ENCODE measurements at places on chromosomes 12 and 14.

- no peak for DNase-seq
These were observed 219.3 kb upstream of the FLRT2 start for GRCh38 chr14:85310491-85311272.

DNA sequence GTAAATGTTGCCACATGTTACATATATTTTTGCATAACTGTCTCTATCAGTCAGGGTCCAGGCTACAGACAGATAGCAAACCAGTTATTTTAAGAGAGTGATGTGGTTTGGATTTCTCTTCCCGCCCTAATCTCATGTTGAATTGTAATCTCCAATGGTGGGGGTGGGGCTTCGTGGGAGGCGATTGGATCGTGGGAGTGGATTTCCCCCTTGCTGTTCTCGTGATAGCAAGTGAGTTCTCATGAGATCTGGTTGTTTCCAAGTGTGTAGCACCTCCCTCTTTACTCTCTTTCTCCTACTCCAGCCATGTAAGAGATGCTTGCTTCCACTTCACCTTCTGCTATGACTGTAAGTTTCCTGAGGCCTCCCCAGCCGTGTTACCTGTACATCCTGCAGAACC, 704.2 kb upstream of the TBX3 start:
- no peak for DNase-seq

DNA sequence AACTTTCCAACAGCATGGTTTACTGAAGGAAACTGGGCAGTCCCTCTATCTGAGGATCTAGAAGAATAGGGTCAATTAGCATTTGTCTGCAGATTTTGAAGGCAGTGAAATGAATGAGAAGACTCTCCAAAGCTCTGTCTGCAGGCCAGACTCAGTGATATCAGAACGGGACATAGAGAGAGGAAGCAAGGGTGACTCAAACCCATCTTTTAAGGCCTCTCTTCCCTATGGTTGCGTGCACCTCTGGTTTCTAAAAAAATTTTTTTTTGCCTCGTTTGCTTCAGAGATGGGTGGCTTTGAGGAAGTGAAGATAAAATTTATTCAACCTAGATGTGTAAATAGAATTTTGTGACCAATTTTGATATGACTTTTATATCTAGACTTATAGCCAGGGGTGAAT, 71.9 kb upstream of the HOXC13 start:
- no peak for DNase-seq

GRCh38 chr12:110176745-110177144, 52.6 kb downstream of the IFT81 start:
- no peak for DNase-seq

DNA sequence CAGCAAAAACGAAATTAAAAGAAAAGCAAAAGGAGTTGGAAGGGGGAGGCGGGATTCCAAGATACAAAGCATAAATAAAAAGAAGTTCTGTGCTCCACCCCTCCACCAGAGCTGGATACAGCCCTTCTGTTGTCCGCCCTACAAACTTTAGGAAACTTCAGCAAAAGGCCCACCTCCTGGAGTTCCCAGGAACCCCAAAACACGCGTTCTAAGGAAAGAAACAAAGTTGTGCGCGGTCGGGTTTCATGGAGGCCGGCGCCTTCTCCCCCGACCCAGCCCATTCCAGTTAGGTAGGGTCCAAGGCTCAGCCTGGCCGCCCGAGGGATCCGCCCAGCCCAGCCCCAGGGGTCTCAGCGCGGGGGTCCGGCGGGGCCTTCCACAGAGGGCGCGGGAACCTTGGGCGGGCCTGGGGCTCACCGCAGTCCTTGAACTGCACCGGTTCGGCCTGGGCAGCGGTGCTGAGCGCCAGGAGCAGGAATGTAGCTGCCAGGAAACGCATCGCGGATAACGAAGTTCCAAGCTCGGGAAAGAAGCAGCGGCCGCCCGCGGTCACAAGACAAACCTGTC, at the start of gene NPC2:
NPC2 (minus strand) TSS at position 530 of the 567 bp plus-strand sequence; CDS start at position 499, 31 bp downstream.
- peak; percentile 32 for DNase-seq

DNA sequence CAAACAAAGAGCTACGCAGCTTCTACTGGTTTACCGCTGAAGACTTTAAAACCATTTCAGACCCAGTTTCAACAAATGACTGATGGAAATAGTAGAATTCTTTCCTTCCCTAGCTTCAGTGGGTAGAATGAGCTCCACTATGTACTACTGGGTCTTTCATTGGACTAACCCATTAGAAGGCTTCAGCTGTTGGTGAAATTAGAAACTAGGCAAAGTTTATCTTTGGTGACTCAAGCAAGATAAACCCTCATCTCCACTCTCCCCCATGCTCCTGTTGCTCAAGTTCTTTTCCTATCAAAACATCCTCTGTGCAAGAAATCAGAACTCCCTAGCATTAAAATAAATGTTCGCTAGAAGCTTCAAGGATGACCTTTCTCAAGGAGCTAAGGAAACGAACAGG, 159.2 kb downstream of the PAWR start:
- no peak for DNase-seq

GRCh38 chr12:5971194-5971850, 26.3 kb upstream of the ANO2 start:
- no peak for DNase-seq

- no peak for DNase-seq
These were observed 167.4 kb upstream of the HMGA2 start for GRCh38 chr12:65656891-65657351.

GRCh38 chr14:22086131-22086530, 412.5 kb upstream of the OR4E1 start:
- DNase-seq = no peak

- no peak for DNase-seq
These were observed 221.8 kb downstream of the MSRB3 start for GRCh38 chr12:65500091-65500900.

GRCh38 chr12:83261998-83262397, 575.3 kb downstream of the TMTC2 start:
- DNase-seq = no peak

GRCh38 chr12:45655743-45656142, 73.8 kb upstream of the ARID2 start:
- DNase-seq = no peak

DNA sequence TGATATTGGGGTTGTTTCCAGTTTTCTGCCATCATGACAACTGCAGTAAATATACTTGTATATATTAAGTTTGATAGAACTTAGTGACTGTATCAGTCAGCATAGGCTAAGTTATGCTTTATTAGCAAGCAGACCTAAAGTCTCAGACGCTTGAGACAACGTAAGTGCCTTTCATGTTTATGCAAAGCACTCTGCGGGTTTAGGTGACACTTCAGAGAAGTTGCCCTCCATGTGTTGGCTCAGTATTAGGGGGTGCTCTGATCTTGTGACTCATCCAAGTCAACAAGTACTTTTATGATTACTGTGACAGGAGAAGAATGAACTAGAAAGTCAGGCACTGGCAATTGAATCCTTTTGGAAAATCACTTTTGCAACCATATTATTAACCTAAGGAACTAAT, 13.3 kb upstream of the OTOGL start:
- DNase-seq = no peak

- DNase-seq = no peak
These were observed 216.2 kb downstream of the PELI2 start for GRCh38 chr14:56334458-56334857.

GRCh38 chr12:4133029-4133428, 140.5 kb upstream of the CCND2 start:
- no peak for DNase-seq

DNA sequence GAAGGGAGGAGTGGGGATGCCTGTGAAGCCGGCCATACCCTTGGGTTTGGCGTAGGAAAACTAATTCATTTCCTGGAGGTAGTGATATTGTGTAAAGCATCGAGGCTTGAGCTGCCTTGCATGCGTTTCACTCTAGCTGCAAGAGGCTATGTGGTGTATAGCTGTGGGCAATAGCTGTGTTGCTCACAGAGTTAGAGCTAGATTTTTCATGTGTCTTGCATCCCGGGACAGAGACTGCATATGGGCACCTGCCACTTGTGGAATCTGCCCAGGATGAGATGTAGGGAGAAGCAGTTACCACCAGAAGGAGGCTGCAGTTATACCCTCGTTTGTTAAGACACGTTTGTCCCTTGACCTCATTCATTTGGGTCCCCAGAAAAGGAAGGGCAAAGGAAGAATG, 106.7 kb downstream of the KTN1 start:
- no peak for DNase-seq

Measured in left renal cortex interstitium (tissue), 4 donors.